ENCODE measurements at places on chromosomes 13 and 19.

DNA sequence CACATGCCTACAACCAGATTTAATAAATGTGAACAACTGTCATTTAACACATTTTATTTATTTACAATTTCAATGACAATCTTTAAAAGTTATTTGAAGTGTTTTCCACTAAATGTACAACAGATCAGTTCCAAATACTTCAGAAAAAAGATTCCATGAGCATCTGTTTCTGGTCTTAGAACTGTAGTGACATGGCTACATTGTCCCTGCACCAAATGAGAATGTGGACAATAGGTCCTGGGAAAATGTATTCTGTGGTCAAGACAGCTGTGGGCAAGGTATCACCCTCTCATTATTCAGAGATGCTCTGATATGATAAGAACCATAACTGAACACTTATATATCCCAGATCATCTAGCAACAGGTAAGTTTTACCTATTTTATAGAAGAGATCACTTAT, 43.7 kb downstream of the ELF1 start:
- no peak for DNase-seq

GRCh38 chr19:54254195-54254906, 2.7 kb downstream of the LILRB5 start:
- no peak for DNase-seq

GRCh38 chr13:25860265-25860664, 191.6 kb downstream of the SHISA2 start:
- no peak for DNase-seq

DNA sequence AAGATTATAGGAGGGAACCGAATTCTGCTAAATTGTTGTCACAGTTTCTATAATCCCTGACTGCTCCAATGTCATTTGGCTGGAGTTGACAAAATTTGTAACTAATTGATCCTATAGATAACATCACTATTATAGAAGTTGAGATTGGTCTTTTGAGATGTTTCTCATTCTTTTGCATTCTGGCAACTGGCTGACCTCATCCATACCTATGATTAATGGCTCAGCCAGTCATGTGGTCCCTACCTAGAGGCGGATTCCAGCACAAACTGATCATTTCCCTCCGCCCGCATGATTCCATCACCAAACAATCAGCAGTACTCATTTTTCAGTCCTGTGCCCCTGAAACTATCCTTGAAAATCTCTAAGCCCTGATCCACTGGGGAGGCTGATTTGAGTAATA, 4.2 kb downstream of the PSG2 start:
- DNase-seq = no peak

GRCh38 chr19:31586282-31586681, 237.0 kb upstream of the TSHZ3 start:
- DNase-seq = no peak

DNA sequence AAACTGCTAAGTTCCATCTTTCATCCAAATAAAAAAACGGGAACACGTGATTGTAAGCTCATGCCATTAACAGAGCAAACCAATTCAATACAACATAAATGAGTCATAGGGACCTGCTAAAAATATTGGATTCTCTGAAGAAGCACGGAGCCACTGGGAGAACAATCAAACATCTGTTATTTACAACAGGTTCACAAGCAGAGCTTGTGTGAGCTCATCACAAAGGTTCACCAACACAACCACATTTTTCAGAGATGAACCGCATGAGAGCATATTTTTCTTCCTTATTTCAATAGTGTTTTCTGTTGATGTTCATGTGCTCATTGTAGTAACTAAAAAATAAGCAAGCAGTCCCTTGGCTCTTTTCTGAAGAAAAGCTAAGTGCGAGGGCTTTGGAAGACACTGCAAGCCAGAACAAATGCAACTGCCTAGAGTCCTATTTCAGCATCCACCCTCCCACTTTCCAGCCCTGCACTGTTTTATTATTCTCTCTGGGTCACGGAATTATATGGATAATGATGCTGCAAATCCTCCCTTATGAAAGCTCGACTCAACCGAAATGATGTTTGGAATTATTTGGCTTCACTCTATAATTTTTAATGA, 545.8 kb downstream of the LIG4 start:
- no peak for DNase-seq

DNA sequence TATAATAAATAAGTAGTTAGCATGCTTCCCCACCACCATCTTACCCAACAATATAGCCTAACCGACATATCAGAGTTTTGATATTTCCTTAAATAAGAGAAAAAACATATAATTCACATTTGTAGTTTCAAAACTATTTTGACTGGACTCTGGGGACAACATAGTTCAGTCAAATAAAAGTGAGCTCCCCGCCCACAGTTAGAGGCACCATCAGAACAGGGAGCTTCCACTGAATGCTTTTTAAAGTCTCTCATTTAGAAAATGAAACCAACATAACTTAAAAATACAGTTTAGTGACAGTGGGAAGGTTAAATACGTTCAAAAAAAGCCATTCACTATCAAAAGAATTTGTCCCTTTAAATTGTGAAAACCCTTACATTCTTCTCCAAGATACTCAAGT, 92.8 kb downstream of the EPSTI1 start:
- DNase-seq = no peak

- DNase-seq = peak; percentile 73
Measured at GRCh38 chr19:4267101-4267900, 11.8 kb upstream of the SHD start.

- DNase-seq = no peak
Measured at GRCh38 chr13:20049558-20050473, 91.3 kb downstream of the ZMYM2 start.

DNA sequence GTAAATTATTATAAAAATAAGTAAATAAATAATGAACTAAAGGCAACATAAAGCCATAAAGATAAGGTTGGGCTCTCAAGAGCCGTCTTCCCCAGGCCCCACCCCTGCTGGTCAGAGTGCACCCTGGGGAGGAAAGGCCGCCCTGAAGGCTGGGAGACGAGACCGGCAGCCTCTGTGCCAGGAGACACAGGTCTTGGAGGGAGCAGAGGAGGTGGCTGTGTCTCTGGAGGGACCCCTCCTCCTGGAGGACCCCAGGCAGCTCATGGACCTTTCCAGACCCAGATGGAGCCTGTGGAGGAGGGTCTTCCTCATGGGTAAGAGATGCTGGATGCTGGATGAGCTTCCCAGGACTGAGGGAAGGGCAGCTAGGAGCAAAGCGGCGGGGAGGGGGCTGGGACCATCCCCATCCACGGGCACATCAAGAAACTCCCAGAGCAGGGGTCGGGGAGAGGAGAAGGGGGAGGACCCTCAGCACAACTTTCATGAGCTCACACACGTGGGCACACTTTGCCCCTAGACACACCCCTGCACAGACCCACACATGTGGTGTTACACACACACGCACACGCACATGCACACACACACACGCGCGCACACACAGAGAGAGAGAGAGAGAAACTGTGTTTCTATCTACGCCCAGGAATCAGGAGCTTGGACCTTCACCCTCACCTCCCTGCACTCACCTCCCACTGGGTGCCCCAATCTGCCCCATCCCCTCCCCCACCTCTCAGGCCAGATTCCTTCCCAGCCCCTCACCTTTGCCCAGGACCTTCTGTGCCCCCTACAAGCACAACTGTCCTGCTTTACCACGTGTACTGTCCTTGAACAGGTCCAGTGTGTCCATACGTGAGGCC, at the start of gene CEACAM18:
TSS of gene CEACAM18 (plus strand) at position 159 of the 854 bp plus-strand sequence.
- DNase-seq = no peak

- no peak for DNase-seq
Measured at GRCh38 chr13:114106991-114107685, 25.3 kb downstream of the RASA3 start.

DNA sequence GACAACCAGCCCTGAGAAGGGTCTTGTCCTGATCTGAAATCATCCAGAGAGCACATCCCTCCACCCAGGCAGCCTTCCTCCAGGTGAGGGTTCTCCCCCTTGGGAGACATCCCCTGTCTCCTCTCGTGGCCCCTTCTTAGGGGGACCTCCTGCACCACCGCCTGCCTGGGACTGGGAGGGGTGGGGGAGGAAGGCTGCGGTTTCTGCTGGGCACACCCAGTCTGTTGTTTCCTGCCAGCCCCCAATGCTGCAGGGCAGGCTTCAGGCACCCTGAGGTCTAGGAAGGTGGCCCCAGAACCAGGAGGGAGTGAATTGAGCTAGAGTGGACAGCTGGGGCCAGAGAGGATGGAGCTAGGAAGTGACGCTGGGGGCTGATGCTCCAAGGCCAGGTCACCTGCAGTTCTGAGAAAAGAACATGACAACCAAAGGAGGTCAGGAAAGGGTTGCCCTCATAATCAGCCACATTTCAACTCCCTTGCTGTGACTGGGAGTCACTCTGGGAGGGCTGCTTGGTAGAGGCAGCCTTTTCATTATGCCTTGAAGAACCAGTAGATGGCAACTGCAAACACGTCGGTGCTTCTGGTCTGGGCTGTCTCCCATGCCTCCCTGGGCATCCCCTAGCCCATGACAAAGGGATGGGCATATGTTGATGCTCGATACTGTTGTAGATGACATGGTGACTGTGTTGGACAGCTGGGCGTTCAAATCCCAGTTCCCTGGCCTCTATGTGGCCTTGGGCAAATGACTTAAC, 1.4 kb downstream of the ARHGEF18 start:
- no peak for DNase-seq

- DNase-seq = no peak
Measured at GRCh38 chr19:45793178-45793564, 526 bp upstream of the DMWD start.

GRCh38 chr19:6958791-6959190, 62.4 kb downstream of the MBD3L2B start:
- DNase-seq = no peak

Data from NCI-H82 (cell line).